ENCODE measurements at places on chromosomes 2 and 18. TPM values are rescaled to one million over a fixed set of nuclear protein-coding genes. Genes with fewer than 3 reads are reported as not detected.

Gene KCNIP3
- total RNA-seq, result 20.0 TPM

Gene PDK1
- total RNA-seq, result 17.6 TPM

Gene CTNNA2
- not detected for total RNA-seq

Gene CDH20
- 17.7 TPM for total RNA-seq

Gene GRHL1
- total RNA-seq, result 3.7 TPM

Gene FLACC1
- total RNA-seq, result 1.8 TPM

Gene DNAH7
- total RNA-seq, result 0.82 TPM

Gene RTN4
- 347 TPM for total RNA-seq

Gene TMEM17
- 1.7 TPM for total RNA-seq

Gene METTL21A
- total RNA-seq, result 11.0 TPM

Gene MBOAT2
- 11.7 TPM for total RNA-seq

Gene NMUR1
- total RNA-seq, result 1.8 TPM

Gene LINC00305
- total RNA-seq, result not detected

Gene CKAP2L
- not detected for total RNA-seq

Gene IL18RAP
- 2.0 TPM for total RNA-seq

Gene ANKAR
- total RNA-seq, result 18.1 TPM

Gene THSD7B
- total RNA-seq, result 2.0 TPM

Gene HOXD13
- not detected for total RNA-seq

Gene NT5C1B
- not detected for total RNA-seq

Gene GALNT5
- total RNA-seq, result under 0.01 TPM

Gene SPP2
- total RNA-seq, result not detected

Gene SLC19A3
- 322 TPM for total RNA-seq

Gene KCNS3
- 5.7 TPM for total RNA-seq

Gene ZNF514
- 32.1 TPM for total RNA-seq

Gene UGT1A8
- not detected for total RNA-seq

Gene ARL4C
- 19.2 TPM for total RNA-seq

Gene CD8B
- total RNA-seq, result 3.9 TPM

Data from subcutaneous adipose tissue (tissue), 4 donors.